ENCODE measurements at places on chromosomes 5 and 9. TPM values are rescaled to one million over a fixed set of nuclear protein-coding genes. Genes with fewer than 3 reads are reported as not detected.

GRCh38 chr5:43647789-43648188, 44.8 kb downstream of the NNT start:
- no peak for DNase-seq

Gene MELK
- 3.1 TPM for total RNA-seq

DNA sequence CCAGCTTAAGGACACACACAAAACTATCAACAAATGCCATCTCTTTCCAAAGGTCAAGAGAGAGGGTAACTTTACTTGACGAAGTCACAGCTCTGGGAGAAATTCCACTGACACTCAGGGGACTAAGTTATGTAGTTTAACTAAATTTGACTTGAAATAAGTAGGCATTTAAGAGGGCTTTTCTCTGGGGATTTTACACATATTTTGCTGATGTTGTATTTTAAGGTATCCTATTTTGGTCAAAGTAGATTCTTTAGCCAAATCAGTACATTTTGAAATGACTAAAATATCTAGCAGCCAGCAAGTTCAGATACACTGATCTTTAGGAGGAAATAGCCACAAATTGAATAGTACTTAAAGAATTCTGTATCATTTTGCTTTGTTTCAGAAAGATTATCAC, 652.0 kb downstream of the PDE4D start:
- no peak for DNase-seq

GRCh38 chr5:62395210-62395950, 8.3 kb downstream of the DIMT1 start:
- DNase-seq: no peak

Gene TMOD1
- 60.3 TPM for total RNA-seq

- DNase-seq: no peak
These were observed 27.3 kb upstream of the FANCC start for GRCh38 chr9:95344735-95345325.

- DNase-seq: no peak
These were observed 15.5 kb downstream of the FGD3 start for GRCh38 chr9:92962846-92963245.

Gene ADRB2
- 5.1 TPM for total RNA-seq

DNA sequence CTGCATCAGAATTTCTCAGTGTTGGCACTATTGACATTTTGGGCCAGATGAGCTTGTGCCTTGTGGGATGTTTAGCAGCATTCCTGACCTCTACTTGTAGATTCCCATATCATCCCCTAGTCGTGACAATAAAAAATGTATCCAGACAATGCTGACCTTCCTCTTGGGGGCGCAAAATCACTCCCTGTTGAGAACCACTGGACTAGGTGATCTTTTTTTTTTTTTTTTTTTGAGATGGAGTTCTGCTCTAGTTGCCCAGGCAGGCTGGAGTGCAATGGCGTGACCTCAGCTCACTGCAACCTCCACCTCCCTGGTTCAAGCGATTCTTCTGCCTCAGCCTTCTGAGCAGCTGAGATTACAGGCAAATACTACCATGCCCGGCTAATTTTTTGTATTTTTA, 22.6 kb downstream of the STXBP1 start:
- DNase-seq: no peak

Gene COL5A1
- 129 TPM for total RNA-seq

GRCh38 chr5:172312286-172312685, 28.7 kb upstream of the UBTD2 start:
- DNase-seq: no peak

DNA sequence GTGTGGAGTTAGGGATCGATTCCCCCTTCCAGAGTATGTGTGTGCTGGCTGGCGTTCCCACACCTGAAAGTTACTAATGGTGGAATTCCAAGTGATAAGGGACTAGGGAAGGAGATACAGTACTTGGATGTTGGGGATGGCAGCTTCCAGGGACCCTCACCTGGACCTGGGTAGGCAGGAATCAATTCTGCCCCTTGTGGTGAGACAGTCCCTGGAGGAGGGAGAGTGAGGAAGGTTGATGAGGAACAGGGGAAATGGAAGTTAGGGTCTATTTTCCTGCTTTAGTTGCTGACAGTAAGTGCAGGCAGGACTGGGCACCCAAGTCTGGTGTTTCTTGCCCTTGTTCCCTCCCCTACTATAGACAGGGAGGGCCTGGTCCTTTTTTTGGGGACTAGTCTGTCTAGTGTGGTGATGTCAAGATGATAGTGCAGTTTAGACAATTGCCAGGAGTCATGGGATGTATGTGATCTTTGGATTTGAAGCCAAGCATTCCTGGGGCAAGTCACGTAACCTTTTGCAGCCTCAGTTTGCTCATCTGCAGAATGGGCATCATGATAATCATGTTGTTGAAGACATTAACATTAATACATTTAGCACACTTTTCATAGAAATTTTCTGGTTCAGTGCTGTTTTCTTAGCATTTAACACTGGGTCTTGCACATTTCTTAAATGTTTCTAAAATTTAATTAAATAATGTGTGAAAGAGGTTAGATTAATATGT, 51.7 kb downstream of the DAB2IP start:
- DNase-seq: no peak

DNA sequence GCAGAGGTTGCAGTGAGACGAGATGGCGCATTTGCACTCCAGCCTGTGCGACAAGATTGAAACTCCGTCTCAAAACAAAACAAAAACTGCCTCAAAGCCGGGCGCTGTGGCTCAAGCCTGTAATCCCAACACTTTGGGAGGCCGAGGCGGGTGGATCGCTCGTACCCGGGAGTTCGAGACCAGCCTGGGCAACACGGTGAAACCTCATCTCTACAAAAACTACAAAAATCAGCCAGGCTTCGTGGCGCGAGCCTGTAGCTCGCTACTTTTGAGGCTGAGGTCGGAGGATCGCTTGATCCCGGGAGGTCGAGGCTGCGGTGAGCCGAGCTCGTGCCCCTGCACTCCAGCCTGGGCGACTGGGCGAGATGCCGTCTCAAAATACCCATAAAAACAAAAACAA, 988 bp downstream of the GFM2 start:
- no peak for DNase-seq

GRCh38 chr5:138843316-138844124, 31.6 kb downstream of the LRRTM2 start:
- DNase-seq: no peak

GRCh38 chr9:23477908-23478307, 348.1 kb downstream of the ELAVL2 start:
- DNase-seq: no peak

Gene UNC5A
- total RNA-seq: 0.21 TPM

- peak; percentile 35 for DNase-seq
These were observed 15.0 kb upstream of the VAV2 start for GRCh38 chr9:134007150-134007549.

- DNase-seq: no peak
These were observed 628 bp downstream of the SYNPO start for GRCh38 chr5:150641006-150641570.

DNA sequence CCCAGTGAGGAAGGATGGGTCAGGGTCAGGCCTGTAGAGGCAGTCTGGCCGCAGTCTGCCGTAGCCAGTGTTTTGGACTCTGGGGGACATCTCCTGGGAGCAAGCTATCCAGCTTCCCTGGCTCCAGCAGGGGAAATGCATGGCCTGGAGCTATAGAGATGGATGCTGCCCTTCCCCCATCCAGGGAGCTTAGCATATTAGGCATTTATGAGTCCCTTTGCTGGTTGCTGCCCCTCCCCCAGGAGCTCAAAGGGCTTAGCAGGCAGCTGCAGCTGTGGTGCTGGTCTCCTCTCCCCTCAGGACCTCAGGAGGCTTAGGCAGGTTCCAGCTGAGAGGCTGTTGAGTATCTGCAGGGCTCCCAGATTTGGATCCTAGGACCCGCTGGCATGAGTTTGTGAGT, 1158.7 kb downstream of the DTWD2 start:
- DNase-seq: no peak

GRCh38 chr5:67202828-67203227, 6.2 kb upstream of the CD180 start:
- peak; percentile 18 for DNase-seq

DNA sequence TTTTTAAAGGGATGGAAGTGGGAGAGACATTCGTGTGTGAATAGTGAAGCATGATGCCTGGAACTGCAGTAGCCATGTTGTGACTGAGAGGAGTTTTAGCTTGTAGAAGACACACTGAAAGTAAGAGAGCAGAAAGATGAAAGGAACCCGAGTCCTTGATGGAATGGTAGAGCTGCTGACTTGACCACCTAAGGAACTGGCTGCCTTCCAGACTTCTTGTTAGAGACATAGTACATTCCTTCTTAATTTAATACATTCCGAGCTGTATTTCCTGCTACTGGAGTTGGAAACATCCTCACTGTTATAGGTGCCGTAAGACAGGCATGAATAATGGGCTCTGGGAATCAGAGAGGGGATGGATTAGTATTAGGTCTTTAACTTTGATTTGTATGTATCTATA, 7.4 kb downstream of the CER1 start:
- DNase-seq: no peak

GRCh38 chr5:90940227-90940995, 381.8 kb downstream of the ADGRV1 start:
- peak; percentile 41 for DNase-seq

DNA sequence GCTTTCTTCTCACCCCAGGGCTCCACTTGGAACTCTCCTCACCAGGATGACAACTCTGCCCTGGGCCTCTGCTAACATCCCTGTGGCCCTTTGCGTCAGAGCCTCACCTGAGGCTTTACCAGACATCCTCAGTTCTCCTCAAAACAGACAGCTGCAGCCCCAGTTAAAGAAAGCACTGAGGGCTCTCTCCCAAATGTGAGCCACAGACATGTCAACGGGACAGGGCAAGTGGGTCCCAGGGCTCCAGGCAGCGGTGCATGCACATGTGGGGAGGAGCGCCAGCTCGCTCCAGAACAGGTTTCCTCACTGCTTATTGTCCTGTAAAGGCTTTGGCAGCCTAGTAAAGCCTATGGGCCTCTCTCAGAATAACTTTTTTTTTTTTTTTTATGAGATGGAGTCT, 37.3 kb downstream of the IPPK start:
- no peak for DNase-seq

- peak; percentile 82 for DNase-seq
These were observed 7.9 kb downstream of the SLC6A3 start for GRCh38 chr5:1437226-1437829.

DNA sequence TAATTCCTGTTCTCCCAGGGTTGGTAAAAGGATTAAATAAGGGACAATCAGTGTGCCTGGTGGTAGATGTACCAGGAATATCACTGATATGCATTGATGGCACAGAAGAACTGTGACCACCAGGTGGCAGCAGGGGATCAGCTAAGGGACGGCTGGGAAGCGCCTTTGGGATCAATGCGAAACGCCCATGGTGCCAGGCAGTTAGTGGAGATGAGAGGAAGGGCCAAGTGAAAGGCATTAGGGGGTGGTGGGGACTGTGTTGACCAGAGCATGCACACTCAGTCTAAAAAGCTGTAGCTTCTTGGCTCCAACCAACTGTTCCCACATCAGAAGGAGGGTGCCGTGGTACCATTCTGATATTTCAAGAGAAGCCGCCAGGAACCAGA, 55.6 kb downstream of the ARHGEF37 start:
- peak; percentile 85 for DNase-seq

DNA sequence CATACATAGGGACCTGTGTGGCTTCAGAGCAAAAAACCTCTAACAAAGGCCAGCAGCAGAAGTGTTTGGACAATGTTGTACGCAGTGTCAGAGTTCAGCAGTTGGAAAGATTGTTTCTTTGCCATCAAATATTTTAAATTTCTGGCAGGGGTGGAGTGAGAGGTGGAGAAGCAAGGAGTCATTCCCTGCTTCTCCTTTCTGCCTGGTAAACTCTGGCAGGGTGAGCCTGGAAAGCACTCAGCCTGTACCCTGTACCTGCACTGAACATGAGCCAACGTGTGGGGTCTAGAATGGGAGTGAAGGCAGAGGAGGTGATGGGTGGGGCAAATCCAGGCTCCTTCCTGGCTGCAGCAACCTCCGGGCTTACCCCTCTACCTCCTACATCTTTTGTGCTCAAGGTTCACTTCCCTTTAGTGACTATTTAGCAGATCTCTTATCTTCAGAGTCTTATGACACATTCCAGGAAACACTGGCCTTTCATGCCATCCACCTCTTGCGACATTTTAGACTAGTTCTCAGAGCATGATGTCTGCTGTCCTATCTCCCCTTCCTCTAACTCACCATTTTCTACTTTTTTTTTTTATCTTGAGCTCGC, 445.0 kb upstream of the PIK3R1 start:
- DNase-seq: no peak

Gene ISL1
- 0.10 TPM for total RNA-seq

- DNase-seq: no peak
These were observed 543.4 kb upstream of the COX7C start for GRCh38 chr5:86074297-86074696.

Gene RLN2
- total RNA-seq: not detected

DNA sequence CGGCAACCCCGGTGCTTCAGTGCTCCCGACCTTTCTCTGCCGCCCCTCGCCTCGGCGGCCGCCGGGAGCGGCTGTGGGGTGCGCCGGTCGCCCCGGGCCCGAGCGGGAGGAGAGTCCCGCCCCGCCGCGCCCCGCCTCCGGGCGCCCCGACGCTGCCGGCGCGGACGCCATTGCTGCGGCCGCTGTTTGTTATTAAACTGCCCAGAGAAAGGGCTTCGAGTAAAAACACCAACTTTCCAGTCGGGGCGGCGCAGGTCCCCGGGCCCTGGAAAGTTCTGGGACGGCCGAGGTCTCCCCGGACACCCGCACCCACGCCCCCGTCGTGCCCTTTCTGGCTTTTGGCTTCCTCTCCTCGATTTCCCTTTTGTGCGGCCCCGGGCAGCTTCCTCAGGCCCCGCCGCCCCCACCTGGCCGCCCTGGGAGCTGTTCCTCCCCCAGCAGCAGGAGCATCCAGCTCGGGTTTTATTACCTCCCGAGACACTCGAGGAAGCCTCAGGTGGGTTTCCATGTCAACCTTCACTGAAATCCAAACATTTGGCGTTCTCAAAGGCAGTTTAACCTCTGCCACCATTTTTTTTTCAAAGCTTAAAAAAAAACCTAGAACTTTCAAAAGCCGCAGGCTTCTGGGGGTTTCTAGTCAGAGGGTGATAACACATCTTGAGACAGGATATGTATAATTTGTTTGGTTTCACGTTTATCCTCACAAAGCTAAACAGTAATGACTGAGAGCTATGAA, 334.4 kb downstream of the CWC27 start:
- peak; percentile 47 for DNase-seq

All from myocyte (in vitro differentiated cells).